T-helper 2 cell treated with Interferon-gamma antibody and Interleukin-4, amounts not matched to agents 5 μg/mL and 100 μg/mL, for 36 hours (primary cell): ENCODE measurements at places on chromosomes 5 and 9.

DNA sequence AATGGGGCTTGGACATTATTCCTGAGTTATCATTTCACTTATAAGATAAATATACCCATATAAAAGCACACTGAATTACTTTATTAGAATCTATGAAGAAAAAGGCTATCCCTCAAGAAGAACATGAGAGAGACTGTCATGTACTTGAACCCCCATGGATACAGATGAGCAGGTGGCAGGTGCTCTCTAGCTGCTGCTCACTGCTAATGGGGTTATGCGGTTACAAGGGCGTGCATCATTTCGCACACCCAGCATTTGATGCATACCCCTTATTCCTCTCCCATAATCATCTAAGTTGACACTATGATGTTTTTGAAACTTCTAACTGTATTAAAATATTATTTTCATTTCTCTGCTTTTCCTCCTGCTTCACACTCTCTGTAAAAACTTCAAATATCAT lies 16.4 kb downstream of the ITK start:
- no peak for DNase-seq

GRCh38 chr5:159527546-159528254 lies 197.4 kb upstream of the IL12B start:
- DNase-seq = no peak

DNA sequence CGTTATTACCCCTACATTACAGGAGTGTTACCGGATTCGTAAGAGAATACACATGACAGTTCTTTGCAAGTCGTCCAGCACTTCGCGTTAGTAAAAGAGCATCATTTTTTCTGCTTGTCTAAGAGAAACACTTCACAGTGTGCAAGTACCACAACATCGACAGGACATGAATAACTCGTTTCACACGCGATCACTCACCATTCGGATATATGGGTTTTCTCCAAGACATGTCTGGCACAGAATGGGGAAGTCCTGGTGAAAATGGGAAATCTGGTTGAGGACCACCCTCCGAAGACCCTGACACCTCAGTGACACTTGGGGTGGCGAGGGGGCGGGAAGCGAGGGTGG lies 642 bp downstream of the RBM22 start:
- DNase-seq = no peak

- DNase-seq = no peak
Measured at GRCh38 chr5:122790354-122791103, 15.6 kb downstream of the SNX2 start.

GRCh38 chr5:129410488-129410887 lies 49.6 kb upstream of the ADAMTS19 start:
- DNase-seq = no peak

- no peak for DNase-seq
Measured at GRCh38 chr5:14776602-14777001, 95.0 kb downstream of the ANKH start.

DNA sequence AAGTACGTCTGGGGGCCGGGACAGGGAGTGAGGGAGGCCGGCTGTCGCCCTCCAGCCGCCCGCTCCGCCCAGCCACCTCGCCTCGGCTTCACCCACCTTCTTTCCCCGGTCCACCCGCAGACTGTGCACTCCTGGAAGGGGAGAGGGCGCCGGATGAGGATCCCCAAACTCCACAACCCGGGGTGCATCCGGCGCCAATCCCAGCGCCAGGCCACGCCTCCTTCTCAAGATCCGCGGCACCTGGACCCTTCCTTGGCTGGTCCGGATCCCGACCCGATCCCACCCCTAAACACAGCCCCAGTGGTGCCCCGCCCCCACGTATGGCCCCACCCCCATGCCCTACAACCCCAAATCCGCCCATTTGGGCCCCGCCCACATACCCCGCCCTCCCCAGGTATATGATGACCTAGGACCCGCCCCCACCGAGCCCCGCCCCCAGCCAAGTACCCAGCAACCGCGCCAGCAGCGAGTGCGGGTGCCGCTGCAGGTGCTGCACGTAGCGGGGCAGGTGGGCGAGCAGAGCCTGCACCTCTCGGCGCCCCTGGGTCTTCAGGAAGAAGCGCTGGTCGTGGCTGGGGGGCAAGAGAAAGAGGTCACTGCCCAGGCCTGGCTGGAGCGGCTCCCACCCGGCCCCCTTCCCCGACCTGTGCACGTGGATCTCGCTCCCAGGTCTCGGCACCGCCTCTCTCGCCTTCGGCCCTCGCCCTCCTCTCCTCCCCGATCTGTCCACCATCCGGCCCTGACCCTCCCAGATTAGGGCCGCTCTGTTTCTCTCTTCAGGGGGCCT lies 3.2 kb downstream of the PIP5KL1 start:
- DNase-seq = no peak

GRCh38 chr5:132865668-132866341 lies 464 bp downstream of the GDF9 start:
- DNase-seq = no peak

GRCh38 chr5:123088031-123088805 lies 823 bp upstream of the PRDM6 start:
- no peak for DNase-seq

- DNase-seq = no peak
Measured at GRCh38 chr9:34267660-34268059, 61.4 kb downstream of the KIF24 start.

DNA sequence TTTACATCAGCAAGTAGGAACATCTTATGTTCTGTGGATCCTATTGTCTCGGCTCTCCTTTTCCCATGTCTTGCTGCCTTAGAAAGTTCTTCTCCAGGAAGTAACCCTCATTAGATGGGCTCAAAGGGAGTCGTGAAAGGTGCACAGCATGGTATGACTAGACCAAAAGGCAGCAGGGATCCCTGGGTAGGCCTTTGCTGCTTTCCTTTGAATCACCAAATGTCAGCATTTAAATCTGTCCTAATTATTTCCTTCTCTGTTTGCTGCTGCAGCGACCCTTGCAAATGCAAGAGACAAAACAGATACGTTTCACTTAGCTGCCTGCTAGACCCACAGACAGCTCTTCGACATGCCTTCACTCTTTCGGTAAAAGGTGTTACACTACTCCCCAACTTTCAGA lies 218.4 kb downstream of the ACTL7B start:
- no peak for DNase-seq
